ENCODE measurements at places on chromosomes 2 and 18.
A peak's percentile ranks its signal among the peaks of the same experiment; 100 is the strongest.

DNA sequence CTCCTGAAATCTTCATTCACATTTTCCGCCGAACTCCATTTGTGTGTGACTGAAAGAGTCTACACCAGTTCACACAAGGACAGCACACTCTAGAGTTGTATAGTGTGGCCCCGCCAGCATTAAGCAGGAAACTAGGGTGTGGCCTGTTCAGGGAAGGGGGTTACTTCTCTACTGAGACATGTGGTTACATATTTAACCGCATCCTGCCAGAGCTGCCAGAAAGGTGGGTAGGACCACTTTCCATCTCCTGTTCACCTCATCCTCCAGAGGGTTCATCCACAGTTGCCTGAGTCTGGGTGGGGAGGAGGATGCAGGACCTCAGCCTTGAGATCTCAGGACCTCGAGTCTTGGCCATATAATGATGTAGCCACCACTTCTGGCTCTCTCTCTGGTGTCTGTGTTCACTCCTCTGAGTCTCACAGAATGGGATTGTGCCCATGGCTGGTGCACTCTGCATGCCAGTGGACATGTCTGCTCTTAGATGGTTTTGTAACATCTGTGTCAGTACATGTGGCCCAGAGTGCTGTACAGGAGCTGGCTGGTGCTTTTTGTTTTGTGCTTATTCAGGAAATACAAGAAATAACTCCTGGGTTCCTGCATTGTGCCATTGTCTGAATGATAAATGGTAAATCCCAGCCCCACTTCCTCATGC, 7.7 kb upstream of the SP140L start:
- DNase-seq = peak; percentile 59

- DNase-seq = no peak
Measured at GRCh38 chr2:62570861-62571698, 65.1 kb upstream of the TMEM17 start.

DNA sequence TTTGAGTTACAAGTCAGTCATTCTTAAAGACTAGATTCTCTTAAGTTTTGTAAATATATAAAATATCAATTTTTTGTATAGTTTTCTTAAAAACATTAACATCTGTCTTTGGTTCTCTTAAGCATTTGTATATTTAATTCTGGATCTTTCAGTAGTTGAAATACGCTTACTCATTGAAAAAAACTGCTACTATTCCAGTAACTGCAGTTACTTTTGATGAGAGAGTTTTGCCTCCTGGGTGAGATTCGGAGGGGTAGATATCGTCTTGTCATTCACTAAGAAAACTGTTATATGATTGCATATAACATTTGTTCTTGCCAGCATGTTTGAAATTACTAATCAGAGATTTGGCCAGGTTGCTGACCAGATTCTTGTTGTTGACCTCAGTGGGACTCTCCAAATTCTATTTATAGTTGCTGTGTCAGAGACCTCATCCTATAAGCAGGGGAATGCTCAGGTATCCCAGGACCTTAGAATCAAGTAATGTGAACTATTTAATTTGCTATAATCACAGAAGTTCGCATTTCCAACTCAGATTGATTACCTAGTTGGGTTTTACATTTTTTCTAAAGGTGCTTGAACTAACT, 7.9 kb downstream of the AGPS start:
- DNase-seq = no peak

DNA sequence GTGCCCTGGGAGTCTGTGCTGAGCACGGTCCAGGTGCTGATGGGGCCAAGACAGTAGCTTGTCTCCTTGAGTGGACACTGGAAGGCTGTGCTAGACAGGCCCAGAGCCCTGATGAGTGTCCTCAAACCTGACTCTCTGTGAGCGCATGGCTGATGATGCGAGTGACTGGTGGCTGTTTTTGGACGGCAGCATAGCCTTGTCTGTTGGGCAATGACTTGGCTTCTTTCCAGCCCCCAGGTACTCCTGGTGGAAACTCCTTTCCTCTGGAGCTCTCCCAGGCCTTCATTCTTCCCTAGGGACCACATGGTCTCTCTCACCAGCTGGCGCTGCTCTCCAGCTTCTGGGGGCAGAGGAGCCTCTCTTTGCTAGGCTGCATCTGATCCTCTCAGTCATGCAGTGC, 207.6 kb upstream of the SMIM21 start:
- no peak for DNase-seq

DNA sequence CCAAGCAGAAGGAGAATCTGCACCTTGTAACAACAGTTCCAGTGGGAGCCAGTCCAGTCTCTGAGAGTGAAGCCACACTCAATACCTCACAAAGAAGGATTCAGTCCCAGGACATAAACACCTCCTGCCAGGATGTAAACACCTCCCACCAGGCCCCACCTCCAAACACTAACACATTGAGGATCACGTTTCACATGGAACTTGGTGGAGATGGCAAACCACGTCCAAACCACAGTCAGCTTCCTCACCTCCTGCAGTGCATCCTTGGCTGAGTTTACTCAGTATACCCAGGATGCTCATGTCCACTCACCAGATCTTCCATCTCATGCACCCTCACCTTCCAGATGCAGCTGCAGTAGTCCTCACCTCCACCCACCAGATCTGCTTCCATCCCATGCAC, 37.8 kb upstream of the TMEM18 start:
- no peak for DNase-seq

GRCh38 chr2:40434731-40435271, 17.1 kb downstream of the SLC8A1 start:
- no peak for DNase-seq

- no peak for DNase-seq
Measured at GRCh38 chr2:33086400-33087015, 139.8 kb downstream of the LTBP1 start.

DNA sequence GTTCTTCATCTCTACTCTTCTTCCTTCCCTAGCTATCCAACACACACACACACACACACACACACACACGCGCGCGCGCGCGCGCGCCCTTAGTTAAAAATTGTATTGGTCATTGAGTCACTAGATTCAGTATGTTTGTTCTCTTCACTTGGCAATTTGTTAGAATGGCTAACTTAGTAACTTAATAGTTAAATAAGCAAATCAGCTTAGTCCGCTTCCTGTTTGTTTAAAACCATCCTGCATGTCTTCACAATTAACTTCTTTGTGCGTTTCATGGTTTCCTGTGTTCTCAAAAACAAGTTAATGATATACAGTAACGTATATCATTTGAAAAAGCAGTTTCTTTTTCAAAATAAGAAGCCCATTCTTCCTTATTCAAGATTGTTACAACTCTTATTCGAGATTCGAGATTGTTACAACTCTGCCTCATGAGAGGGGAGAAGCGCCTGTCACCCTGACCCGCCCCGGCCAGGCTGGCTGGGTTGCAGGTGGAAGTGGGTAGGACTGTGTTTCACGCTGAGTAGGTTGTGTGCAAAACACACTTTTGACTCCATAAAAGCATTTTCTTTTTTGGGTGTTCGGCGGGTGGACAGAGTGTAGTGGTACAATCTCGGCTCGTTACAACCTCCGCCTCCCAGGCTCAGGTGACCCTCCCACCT, 9.5 kb upstream of the CNNM3 start:
- DNase-seq = no peak

GRCh38 chr2:145755019-145755837, 1235.3 kb upstream of the ZEB2 start:
- DNase-seq = no peak

- DNase-seq = no peak
Measured at GRCh38 chr2:160213511-160213910, 13.4 kb upstream of the ITGB6 start.

GRCh38 chr2:150091846-150092245, 395.6 kb downstream of the RND3 start:
- DNase-seq = no peak

DNA sequence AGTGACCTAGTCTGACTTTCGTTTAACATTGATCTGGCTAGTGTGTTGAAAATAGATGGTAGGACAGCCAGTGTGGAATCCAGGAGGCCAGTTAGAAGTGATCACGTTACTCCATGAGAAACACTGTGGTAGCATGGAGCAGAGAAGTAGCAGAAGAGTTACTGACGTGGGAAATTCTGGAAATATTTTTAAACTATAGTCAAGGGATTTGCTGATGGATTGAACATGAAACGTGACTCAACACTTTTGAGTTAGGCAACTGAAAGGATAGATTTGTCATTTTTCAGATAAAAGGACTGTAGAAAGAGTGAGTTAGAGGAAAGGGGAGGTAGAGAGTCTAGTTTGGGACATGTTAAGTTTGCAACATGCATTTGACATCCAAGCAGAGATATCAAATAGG, 130.4 kb downstream of the IRS1 start:
- DNase-seq = no peak

GRCh38 chr18:55109818-55110414, 150.7 kb upstream of the CCDC68 start:
- DNase-seq = no peak

GRCh38 chr18:26017929-26018328, 72.5 kb downstream of the SS18 start:
- DNase-seq = no peak

GRCh38 chr2:127081826-127082633, 24.9 kb downstream of the BIN1 start:
- DNase-seq = peak; percentile 55

- no peak for DNase-seq
Measured at GRCh38 chr18:77102259-77103040, 30.1 kb downstream of the MBP start.

DNA sequence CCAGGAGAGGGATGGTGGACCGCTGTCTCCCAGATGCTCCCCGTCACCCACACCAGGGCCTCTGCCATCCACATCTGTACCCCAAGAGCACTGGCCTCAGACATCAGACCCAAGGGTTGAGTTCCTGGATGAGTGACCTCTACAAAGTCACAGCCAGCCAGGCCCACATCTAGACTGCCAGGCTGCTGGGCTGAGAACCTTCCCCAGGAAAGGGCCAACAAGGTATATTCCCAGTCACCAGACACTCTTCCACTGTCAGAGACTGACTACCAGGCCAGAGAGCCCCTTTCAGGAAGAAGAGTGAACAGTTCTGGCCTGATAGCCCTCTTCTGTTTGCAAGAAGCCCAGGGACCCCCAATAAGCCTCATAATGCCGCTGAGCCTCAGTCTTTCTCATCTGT, 44.3 kb downstream of the C1QL2 start:
- no peak for DNase-seq

DNA sequence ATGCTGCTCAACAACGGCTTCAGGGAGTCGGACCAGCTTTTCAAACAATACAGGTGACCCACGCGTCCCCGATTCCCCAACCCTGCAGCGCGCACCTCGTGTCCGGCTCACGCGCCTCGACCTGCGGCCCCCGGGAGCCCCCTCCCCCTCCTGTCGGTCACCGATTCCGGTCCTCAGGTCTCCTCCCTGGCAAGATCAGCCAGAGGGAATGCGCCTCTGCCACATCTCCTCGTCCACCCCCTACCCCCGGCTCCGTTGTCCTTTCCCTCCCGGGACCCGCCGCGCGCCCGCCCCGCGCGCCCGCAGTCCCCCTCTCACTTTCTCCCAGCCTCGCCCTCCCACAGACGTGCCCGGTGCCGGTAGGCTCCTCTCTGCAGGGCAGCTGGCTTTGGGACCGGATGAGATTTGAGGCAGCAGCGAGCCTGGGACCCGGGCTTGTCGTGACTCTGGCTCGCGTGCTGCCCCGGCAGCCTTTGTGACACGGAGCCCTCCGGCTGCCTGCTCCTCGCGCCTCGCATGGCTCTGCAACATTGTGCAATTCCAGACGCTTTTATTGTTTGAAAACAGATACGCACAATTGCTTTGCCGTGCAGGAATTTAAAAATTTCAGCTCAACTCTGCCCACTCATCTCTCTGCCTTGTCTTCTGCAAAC, 558 bp downstream of the TTC39C start:
- DNase-seq = no peak

GRCh38 chr18:11666831-11667230, 22.2 kb upstream of the GNAL start:
- no peak for DNase-seq

DNA sequence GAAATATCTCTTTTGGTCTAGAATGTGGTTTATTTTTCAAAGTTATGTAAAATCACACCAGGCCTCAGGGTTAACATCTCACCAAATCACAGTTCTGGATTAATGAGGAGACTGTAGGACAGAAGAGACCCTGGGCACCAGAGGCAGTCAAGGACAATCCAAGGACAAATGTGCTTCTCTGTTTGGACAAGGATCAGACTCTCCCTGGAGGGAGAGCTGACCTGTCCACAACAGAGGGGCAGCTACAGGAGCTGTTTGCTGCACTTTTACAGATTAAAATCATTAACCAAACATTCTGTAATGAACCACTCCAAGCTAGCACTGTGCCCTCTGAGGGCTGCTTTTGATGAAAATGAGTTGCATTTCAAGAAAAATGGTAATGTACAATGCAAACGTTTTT, 690.6 kb upstream of the SLC8A1 start:
- DNase-seq = no peak

DNA sequence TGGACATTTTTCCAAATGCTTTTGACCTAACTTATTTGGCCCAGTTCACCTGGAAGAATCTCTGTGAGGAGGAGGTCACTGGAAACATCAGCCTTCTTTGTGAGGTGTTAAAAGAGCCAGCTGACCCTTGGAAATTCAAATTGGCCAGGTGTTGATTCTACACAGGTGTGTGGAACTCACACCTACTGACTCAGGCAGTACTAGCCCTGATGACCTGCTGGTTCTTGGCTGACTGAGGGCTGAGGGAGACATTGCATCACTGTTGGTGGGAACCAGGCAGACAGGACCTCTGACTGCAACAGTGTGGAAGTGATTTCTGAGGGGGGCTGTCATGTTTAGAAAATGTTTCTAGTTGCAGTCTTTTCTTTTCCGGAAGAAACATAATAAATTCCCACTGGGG, 242.2 kb upstream of the LRRTM1 start:
- DNase-seq = no peak

DNA sequence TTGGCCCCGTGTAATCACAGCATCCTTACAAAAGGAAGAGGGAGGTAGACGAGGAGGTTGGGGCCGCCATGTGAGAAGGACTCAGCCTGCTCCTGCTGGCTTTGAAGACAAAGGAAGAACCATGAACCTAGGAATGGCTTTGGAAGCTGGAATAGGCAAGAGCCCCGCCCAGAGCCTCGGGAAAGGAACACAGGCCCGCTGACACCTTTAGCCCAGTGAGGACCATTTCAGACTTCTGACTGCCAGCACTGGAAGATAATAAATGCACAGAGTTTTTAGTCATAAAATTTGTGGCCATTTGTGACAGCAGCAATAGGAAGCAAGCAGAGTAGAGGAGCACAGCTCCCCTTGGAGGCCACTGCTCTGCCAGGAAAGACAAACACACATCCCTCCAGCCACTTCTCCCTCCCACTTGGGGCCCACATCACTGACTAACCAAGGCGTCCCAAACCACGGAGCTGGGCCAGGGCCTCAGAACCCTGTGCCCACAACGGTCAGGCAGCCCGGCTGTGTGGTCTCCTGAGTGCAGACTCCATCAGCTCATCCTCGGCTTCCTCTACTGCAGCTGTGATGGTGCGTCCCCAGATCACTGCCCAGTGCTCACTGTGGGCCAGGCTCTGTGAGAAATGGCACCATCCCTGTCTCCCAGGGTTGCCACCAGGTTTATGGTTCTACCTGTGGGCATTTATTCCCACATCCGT, 39.7 kb downstream of the TFCP2L1 start:
- DNase-seq = no peak
